Activated naive CD8-positive, alpha-beta T cell treated with anti-CD3 and anti-CD28 coated beads, Interleukin-2, amount 50 U/mL, for 24 hours (primary cell): ENCODE measurements at places on chromosomes 1 and 21.

GRCh38 chr1:54248966-54249365 is 49.0 kb downstream of the MRPL37 start:
- no peak overlapping the region for H3K27ac ChIP-seq
- peaks cover 3% of the 10 kb centered on the region for H3K4me1 ChIP-seq
- H3K4me3 ChIP-seq: no peak overlapping the region
- no peaks in the 10 kb centered on the region for H3K27me3 ChIP-seq

- H3K36me3 ChIP-seq: no peaks in the 10 kb centered on the region
- peaks cover 35% of the 10 kb centered on the region for H3K4me1 ChIP-seq
- H3K27ac ChIP-seq: no peak overlapping the region
- H3K4me3 ChIP-seq: no peak overlapping the region
- no peak for DNase-seq
These were observed 31.9 kb upstream of the COL6A2 start for GRCh38 chr21:46065914-46066551.

DNA sequence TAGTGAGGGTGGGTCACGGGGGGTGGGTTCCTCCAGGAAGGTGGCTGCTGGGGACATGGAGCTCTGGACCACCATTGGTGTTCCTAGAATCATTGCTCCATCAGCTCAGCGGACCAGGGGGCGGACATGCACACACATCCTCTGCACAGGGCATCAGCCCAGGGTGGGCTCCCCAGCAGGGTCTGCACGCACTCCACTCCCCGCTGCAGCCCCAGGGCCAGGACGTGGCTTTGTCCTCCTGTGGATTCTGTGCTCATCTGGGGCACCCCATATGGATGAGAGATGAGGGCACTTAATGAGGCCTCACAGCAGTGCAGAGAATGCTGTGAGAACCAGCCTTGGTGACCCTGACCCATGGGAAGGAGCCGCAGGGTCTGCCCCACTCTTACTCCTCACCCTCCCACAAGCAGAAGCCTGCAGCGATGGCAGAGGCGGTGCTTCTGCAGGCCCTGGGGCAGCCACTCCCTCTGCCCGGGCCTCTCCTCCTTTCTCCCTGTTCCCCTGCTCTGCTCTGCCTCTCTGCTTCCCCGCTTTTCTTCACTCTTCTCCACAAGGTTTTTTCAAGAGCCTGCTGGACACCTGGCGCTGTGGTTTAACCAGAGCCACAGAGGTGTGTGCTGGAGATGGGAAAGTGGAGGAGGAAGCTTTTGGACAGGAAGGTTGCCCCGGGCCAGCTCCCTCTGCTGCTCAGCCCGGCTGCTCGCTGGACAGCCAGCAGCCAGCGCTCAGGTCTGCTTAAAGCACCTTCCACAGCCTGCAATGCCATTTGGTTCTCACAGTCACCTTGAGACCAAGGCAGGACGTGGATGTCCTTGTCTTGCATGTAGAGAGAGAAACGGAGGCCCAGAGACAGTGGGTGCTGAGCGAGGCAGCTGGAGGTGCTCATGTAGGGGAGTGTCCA is 26.3 kb upstream of the PCBP3 start:
- H3K36me3 ChIP-seq: no peaks in the 10 kb centered on the region
- H3K27me3 ChIP-seq: peaks cover 4% of the 10 kb centered on the region
- H3K4me1 ChIP-seq: peaks cover 28% of the 10 kb centered on the region
- DNase-seq: no peak
- no peak overlapping the region for H3K4me3 ChIP-seq
- H3K27ac ChIP-seq: no peak overlapping the region

GRCh38 chr1:151292207-151293030 is 10.3 kb downstream of the ZNF687 start:
- H3K36me3 ChIP-seq: peaks cover 28% of the 10 kb centered on the region
- H3K4me3 ChIP-seq: no peak overlapping the region
- peak overlapping the region; percentile 67 for H3K27ac ChIP-seq
- DNase-seq: no peak

GRCh38 chr21:39707316-39707715 is 37.7 kb upstream of the IGSF5 start:
- no peak overlapping the region for H3K27ac ChIP-seq
- H3K36me3 ChIP-seq: no peaks in the 10 kb centered on the region
- H3K27me3 ChIP-seq: peaks cover 3% of the 10 kb centered on the region
- no peak overlapping the region for H3K4me3 ChIP-seq
- H3K4me1 ChIP-seq: no peaks in the 10 kb centered on the region
- DNase-seq: no peak
